ENCODE measurements at places on chromosomes 5 and 9.

- DNase-seq: no peak
Measured at GRCh38 chr9:70121818-70122436, 78.3 kb downstream of the MAMDC2 start.

DNA sequence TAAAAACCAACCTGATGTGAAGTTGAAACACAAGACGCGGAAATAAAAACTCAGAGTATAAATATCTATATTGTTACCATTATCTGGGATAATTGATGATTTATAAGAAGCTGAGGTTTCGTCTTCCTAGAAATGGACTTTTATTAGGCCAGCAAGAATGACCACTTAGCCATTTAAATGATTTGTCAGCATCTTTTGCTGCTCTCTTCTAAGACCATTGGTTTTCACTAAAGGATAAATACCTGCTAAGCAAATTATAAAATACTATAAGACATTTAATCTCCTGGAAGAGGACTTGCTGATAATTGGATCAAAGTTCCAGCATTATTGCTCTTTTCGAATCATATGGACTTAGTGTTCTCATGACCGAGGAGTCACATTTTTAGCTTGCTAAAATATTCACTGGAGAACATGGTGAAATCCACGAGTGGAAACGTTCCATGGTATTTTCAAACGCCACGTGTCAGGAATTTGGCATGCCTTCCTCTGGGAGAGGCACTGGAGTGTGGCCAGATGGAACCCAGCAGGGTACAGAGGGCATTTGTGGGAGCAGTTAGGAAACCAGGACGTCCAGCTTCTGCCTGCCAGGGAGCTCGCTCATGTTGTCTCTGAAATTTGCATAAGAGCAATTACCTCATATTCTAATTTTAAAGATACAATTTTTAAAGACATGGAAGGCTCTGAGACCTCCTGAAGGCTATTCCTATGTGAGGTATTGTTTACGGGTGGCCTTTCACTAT lies 43.1 kb downstream of the TNFAIP8 start:
- DNase-seq: no peak

DNA sequence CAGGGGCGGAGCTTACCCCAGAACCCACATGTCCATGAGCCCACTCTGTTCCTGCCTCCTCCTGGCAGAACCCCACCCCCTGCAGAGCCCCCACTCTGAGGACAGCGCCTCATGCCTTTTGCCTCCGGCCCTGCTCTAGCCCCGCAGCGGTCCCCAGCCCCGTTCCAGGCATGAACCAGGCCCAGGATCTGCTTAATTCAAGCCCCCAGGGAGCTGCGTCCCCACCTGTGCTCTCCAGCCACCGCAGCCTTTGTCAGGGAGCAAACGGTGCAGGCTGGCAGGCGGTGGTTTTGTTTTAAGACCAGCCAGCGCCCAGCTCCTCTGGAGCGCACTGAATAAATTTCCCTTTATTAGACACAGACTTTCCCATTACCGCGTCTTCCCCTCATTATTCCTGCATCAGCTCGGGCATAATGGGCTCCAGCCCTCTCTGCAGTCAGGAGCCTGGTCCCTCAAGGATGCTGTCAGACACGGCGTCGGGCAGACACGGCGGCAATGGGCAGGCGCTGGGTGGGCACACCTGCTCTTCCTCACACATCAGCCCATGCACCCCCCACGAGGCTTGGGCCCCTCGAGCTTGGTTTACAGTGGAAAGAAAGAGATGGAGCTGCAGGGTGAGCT lies 137.6 kb downstream of the OLFM1 start:
- DNase-seq: no peak

DNA sequence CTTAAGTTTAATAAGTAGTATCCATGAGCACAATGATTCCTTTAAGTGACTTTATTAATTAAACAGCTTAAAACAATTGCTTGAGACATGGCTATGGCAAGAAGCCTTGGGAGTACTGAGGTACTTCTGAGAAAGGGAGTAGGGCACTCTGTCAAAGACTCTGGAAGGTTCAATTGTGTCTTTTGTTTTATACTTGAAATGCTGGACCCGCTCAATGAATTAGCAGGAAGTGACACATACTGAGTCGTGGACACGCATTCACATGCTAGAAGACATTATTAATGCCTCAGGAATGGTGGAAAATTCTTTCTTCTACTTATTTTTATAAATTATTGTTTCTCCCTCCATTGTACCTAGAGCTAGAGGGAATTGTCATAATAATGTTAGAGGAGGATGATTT lies 347.3 kb upstream of the ZNF608 start:
- DNase-seq: peak; percentile 80

- peak; percentile 59 for DNase-seq
Measured at GRCh38 chr5:179553875-179554274, 3.5 kb downstream of the RUFY1 start.

DNA sequence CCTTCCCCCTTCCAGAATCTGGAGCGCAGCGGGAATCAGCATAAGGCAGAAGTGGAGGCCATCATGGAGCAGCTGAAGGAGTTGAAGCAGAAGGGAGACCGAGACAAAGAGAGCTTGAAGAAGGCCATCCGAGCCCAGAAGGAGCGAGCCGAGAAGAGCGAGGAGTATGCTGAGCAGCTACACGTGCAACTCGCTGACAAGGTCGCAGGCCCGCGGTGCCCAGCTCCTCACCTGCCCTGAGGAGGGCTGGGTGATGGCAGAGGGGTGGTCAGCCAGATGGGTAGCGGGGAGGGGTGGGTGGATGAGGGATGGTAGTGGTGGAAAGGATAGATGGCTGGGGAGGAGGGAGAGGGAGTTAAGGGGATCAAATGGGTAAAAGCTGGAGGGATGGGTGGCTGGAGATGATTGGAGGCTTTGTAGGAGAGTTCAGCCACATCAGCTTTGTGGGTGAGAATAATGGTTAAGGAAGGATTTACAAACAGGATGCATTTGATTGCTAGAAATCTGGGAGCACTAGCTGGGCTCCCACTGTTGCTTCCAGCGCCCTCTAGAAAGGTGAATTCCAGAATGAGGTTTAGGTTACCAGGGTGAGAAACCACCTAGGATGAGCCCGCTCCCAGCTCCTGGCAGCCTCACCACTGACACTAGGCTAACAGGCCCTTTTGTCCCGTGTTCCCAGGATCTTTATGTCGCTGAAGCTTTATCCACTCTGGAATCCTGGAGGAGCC lies 19.7 kb upstream of the GLE1 start:
- DNase-seq: no peak

- DNase-seq: no peak
Measured at GRCh38 chr5:111555760-111556159, 43.4 kb upstream of the STARD4 start.

DNA sequence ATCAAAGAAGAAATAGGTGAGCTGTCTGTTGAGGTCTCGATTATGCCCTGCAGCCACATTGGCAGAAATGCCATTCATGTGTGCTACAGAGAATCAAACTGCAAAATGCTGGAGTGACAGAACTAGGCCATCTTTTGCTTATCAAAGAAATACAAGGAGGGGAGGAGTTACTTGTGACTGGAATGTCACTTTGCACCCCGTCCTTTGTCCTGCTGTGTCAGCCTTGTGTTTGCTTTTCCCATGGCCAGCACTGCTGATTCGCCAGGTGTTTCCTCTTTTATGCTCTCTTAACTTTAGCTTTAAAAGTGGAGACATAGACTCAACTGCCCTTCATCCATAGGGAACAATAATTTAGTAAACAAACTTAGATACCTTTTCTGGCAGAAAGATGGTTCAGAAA lies 54.3 kb downstream of the SLC46A2 start:
- DNase-seq: no peak

DNA sequence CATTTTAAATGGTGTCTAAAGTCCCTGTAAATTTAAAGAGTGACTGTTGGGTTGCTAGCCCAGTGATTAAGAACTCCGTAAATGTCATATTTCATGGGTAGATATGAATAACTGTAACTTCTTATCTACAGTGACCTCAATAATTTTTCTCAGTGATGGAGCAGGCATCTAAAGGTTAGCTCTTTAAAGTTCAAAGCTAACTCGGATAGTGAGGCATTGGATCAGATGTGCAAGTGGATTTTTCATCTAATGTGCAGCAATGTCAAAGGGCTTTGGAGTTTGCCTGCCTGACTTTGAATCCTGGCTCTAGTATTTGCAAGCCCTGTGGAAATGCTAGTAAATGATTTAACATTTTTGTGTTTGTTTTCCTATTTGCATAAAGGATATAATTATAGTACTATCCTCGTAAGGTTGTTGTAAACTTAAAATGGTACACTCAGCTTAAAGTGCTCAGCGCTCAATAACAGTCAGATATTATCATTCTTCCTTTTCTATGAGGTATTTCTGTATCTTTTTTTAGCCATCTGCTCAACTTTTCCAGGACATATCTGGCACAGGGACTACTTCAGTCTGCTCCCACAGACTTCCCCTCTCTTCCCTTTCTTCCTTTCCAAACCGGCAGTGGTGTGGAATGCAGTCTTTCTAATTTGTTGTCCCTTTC lies 163.7 kb upstream of the ELL2 start:
- no peak for DNase-seq

- DNase-seq: peak; percentile 50
Measured at GRCh38 chr5:1118231-1118698, 6.4 kb upstream of the SLC12A7 start.

GRCh38 chr9:135985459-135985774 lies 24.2 kb upstream of the UBAC1 start:
- no peak for DNase-seq
